ENCODE measurements at places on chromosomes 13 and 19.

DNA sequence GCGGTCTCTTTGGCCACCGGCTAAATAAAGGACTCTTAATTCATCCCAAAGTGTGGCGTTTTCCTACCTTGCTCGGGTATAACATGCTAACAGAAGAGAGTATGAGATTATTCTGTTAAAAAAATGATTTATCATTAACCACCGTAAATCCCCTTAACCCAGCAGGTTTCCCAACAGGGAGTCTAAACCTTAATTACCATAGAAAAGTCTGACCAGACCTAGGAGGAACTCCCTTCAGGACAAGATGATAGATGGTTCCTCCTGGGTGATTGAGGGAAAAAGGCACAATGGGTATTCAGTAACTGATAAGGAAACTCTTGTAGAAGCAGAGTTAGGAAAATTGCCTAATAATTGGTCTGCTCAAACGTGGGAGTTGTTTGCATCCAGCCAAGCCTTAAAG, 193.7 kb downstream of the ZNF737 start:
- no peak for DNase-seq

GRCh38 chr19:32824191-32824751, 45.3 kb downstream of the SLC7A9 start:
- DNase-seq = no peak

DNA sequence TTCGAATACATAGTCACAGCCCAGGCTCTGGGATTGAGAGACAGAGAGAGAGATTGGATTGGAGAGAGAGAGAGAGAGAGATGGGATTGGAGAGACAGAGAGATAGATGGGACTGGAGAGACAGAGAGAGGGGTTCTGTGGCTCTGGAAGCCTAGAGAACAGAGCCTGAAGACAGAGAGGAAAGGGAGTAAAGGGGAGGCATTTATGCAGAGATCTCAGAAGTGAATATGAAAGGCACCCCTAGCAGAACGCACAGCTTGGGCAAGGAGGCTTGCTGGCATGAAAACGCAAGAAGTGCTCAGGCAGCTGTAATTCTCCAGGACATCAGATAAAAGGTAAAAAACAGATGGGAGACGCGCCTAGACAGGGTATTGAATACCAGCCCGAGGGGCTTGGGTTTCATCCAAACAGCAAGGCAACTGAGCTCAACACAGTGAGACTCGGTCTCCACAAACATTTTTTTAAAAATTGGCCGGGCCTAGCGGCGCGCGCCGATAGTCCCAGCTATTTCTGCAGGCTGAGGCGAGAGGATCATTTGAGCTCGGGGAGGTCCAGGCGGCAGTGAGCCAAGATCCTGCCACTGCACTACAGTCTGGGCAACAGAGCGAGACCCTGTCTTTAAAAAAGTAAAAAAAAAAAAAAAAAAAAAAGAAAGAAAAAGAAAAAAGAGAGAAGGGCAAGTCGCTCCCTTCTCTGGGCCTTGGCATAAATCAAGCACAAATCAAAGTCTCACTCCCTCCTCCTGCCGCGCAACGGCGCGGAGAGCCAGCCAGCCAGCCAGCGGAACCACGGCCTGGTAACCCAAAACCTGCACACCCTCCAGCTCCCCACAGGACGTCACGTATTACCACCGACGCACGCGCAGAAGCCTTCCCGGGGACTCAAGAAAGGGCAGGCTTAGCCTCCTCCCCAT, 774 bp upstream of the PPP2R1A start:
- no peak for DNase-seq

DNA sequence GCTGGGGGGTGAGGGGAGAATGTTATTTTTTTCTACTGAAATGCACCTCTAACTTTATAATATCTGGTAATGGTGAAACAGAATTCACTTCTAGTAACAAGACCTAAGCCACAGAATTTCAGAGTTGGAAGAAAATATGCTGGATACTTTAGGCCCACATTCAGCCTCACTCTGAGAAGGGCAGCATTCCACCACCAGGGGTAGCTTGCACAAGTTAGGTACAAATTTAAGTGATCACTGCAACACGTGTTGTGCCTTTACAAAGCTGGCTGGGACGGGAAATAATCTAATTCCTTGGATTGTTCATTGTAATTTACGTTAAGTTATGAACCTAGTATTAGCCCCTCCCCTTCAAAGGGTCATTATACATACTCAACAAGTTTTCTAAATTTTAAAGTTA, 192.3 kb downstream of the RGCC start:
- DNase-seq = no peak

GRCh38 chr19:48117515-48118130, 7.0 kb upstream of the PLA2G4C start:
- no peak for DNase-seq

DNA sequence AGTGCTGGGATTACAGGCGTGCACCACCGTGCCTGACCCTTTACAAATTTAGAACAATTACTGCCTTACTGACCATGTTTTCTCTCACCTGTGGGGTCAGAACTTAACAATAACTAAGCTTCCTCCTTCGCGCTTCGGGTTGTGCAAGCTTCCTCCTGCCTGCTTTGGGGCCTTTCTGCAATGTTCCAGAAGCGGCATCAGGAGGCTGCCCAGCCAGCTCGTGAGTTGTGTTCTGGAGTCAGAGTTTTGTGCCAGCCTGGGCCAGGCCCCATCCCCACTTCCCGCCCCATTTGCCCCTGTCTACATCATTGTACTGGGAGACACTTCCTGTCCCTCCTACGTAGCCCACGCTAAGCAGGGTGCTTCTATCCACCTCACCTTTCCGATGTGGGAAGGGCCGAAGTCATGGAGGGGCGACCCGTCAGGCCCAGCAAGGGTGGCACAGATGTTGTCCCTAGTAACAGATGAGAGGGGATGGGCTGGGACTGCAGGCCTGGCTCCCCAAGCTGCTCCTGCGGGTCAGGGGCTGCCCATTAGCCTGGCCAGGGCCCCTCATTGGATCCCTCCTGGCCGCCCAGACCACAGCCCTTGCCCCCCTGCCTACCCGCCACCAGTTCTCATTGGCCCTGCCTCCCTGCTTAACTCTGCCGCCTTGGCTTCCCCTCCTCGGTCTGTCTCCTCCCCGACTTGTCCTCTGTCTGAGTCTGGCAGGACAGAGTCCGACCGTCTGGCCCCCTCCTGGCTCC, 13.4 kb downstream of the UHRF1 start:
- DNase-seq = no peak

DNA sequence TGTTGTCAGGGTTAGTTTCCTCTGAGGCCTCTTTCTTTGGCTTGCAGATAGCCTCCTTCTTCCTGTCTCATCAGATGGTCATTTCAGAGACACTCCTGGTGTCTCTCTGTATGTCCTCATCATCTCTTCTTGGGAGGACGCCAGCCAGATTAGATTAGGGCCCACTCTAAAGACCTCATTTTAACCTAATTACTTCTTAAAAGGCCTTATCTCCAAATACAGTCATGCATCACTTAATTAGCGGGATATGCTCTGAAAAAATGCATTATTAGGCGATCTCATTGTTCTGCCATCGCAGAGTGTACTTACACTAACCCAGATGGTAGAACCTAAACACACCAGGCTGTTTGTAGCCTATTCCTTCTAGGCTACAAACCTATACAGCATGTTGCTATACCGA, 89.0 kb downstream of the CDK8 start:
- no peak for DNase-seq

DNA sequence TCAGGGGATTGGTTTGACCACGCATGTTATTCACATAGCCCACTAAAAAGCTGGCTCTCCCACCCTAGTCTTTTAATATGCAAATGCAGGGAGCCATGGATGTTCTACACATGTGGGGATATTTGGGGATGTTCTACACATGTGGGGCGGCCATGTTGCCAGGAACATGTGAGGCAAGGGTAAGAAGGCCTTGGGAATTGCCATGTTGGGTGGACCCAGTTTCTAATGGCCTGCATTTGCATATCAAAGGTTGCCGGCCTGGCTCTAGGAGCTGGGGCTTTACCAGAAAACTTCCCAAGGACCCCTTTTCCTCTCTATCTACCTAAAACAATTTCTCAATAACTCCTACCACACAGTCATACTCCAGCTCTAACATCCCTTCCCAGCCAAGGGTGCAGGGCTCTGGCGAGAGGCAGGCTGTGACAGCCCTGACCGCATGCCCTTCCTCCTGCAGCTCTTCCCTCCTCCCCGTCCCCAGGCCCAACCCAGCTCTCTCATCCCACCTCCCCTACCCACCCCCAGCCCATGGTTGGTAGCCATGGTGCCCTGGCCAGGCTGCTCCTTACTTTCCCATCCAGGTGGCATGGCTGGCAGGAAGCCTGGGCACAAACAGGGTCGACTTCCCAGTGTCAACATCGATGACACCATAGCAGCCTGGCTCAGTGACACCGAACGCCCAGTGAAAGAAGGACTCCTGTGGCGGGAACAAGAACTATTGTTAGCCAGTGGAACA, 11.0 kb downstream of the PEPD start:
- DNase-seq = no peak

DNA sequence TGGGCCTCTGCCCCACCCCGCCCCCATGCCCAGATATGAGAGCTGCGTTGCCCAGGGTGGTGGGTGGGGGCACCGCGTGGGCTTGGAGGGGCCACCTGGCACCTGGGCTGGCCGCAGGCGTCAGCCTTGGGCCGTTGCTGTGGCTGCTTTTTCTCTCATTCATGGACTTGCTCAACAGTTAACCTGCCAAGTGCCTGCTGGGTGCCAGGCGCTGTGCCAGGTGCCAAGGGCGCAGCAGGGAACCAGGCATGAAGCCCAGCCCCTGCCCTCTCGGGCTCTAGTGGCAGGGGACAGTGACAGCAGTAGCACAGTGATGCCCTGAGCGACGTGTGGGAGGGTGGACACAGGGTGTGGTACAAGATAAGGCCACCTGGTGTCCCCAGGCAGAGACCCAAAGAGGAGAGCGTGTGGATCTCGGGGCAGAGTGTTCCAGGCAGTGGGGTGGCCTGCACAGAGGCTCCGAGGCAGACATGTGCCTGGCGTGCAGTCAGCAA, 28.1 kb downstream of the DHX34 start:
- no peak for DNase-seq

- DNase-seq = peak; percentile 50
Observed at GRCh38 chr19:48513289-48514122, 1.9 kb upstream of the LMTK3 start.

Data from GM12864 (cell line).